Tibial nerve (tissue), 4 donors: ENCODE measurements at places on chromosomes 4 and X. TPM values are rescaled to one million over a fixed set of nuclear protein-coding genes. Genes with fewer than 3 reads are reported as not detected.

The KCNIP4 gene
- total RNA-seq = not detected

The TCEAL2 gene
- 2.9 TPM for total RNA-seq

GRCh38 chr4:13918110-13918509, 290.6 kb upstream of the BOD1L1 start:
- no peaks in the 10 kb centered on the region for H3K4me1 ChIP-seq
- H3K4me3 ChIP-seq = no peak overlapping the region
- no peak overlapping the region for H3K27ac ChIP-seq
- peak; percentile 21 for DNase-seq
- H3K36me3 ChIP-seq = no peaks in the 10 kb centered on the region

- no peak overlapping the region for H3K4me3 ChIP-seq
- H3K27ac ChIP-seq = no peak overlapping the region
- H3K4me1 ChIP-seq = no peaks in the 10 kb centered on the region
- H3K36me3 ChIP-seq = no peaks in the 10 kb centered on the region
- no peaks in the 10 kb centered on the region for H3K27me3 ChIP-seq
- DNase-seq = no peak
Observed at GRCh38 chr4:123638834-123639233, 242.2 kb downstream of the SPRY1 start.

DNA sequence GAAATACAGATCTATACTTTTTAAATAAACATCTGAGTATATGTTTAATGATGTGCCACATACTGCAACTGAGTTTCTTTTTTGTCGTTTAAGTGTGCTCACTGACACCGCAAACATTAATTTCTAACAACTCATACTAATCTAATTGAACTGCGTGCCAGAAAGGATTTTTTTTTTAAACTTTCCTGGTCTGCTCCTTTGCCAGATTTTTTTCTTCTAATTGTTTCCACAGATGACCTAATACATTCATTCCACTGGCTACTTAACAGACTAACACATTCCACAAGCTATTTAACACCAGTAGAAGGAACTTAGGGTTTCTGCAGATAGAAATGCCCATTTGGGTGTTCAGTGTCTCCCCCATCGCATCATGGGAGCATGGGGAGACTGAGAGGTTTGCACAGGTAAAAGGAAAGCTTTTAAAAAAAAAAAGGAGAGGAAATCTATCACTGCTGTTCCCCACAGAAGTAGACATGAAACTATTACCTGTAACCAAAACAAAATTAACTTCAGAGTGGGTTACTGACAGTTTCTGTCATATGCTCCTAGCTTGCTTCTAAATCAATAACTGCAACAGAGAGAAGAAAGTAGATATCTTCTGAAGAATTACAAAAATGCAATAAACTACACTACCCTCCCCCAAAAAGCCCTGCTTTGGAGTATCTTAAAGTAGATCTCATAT, 31.6 kb downstream of the SH3KBP1 start:
- H3K27ac ChIP-seq = no peak overlapping the region
- no peak overlapping the region for H3K4me3 ChIP-seq
- H3K4me1 ChIP-seq = no peaks in the 10 kb centered on the region
- no peaks in the 10 kb centered on the region for H3K27me3 ChIP-seq
- H3K36me3 ChIP-seq = no peaks in the 10 kb centered on the region

DNA sequence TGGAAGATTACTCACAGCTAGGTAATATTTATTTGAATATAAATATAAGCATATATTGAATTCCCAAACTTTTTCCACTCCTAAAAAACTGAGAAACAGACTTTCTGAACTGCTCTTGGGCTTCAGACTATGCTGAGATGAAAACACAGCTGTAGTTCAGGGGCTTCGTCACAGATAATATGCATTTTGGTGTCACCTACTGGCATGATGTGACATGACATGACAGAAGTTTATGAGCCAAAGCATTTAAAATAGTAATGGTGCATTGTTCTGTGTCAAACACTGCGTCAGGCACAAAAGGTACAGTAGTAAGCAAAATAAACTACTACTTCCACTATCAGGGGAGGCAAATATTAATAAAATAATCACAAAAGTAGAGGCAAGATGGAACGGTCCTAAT, 171.3 kb downstream of the BTC start:
- no peaks in the 10 kb centered on the region for H3K27me3 ChIP-seq
- no peak for DNase-seq
- H3K4me3 ChIP-seq = no peak overlapping the region
- no peak overlapping the region for H3K27ac ChIP-seq
- H3K4me1 ChIP-seq = no peaks in the 10 kb centered on the region
- H3K36me3 ChIP-seq = no peaks in the 10 kb centered on the region

- H3K27me3 ChIP-seq = no peaks in the 10 kb centered on the region
- H3K36me3 ChIP-seq = no peaks in the 10 kb centered on the region
- H3K4me1 ChIP-seq = no peaks in the 10 kb centered on the region
- H3K27ac ChIP-seq = no peak overlapping the region
- no peak for DNase-seq
- no peak overlapping the region for H3K4me3 ChIP-seq
Observed at GRCh38 chrX:150032742-150033141, 94.5 kb upstream of the EOLA2 start.

GRCh38 chr4:48033825-48034413, 17.3 kb downstream of the NIPAL1 start:
- peaks cover 8% of the 10 kb centered on the region for H3K4me1 ChIP-seq
- no peak overlapping the region for H3K27ac ChIP-seq
- DNase-seq = peak; percentile 27
- H3K27me3 ChIP-seq = no peaks in the 10 kb centered on the region
- no peak overlapping the region for H3K4me3 ChIP-seq
- no peaks in the 10 kb centered on the region for H3K36me3 ChIP-seq

GRCh38 chr4:87657525-87657924, 7.4 kb downstream of the DMP1 start:
- H3K27ac ChIP-seq = no peak overlapping the region
- H3K36me3 ChIP-seq = no peaks in the 10 kb centered on the region
- H3K4me1 ChIP-seq = no peaks in the 10 kb centered on the region
- no peaks in the 10 kb centered on the region for H3K27me3 ChIP-seq

DNA sequence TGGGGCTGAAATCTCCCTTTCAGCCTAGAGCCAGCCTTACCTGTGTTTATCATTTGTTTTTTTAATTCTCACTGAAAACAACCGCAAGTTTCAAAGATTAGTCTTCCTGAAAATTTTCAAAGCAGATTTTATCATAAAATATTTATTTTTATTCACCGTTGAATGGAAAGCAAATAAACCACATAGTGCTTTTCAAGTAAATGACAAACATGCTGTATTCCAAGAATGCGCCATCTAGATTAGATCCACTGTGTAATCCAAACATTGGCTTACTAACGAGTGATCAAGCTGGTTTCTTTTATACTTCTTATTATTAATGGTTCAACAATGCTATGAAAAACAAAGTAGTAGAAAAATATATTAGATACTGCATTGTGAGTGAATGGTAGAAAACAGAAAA, 1176.2 kb upstream of the IGFBP7 start:
- no peak overlapping the region for H3K27ac ChIP-seq
- H3K4me3 ChIP-seq = no peak overlapping the region
- no peak for DNase-seq

GRCh38 chr4:60759518-60760245, 440.4 kb upstream of the ADGRL3 start:
- no peaks in the 10 kb centered on the region for H3K4me1 ChIP-seq
- no peak overlapping the region for H3K4me3 ChIP-seq
- H3K36me3 ChIP-seq = no peaks in the 10 kb centered on the region
- no peak overlapping the region for H3K27ac ChIP-seq
- DNase-seq = no peak
